Left ventricle myocardium superior (tissue), 1 donor: ENCODE measurements at places on chromosomes 3 and 15. TPM values are rescaled to one million over a fixed set of nuclear protein-coding genes. Genes with fewer than 3 reads are reported as not detected.

GRCh38 chr15:39330061-39330460 is 250.8 kb upstream of the THBS1 start:
- no peak for DNase-seq

- DNase-seq = no peak
Measured at GRCh38 chr3:52439426-52440248, 5.3 kb downstream of the SEMA3G start.

Gene ABTB1
- total RNA-seq = 34.2 TPM

GRCh38 chr3:77475507-77475906 is 435.6 kb downstream of the ROBO2 start:
- no peak for DNase-seq

- no peak for DNase-seq
Measured at GRCh38 chr3:20108869-20109268, 68.6 kb downstream of the KAT2B start.

Gene VGLL4
- total RNA-seq = 26.2 TPM
